ENCODE measurements at places on chromosomes 12 and 14.
A peak's percentile ranks its signal among the peaks of the same experiment; 100 is the strongest.

- no peak for DNase-seq
Observed at GRCh38 chr12:101781834-101782233, 42.6 kb upstream of the SYCP3 start.

GRCh38 chr12:49784756-49785409 lies 43.3 kb downstream of the NCKAP5L start:
- DNase-seq = no peak

- no peak for DNase-seq
Observed at GRCh38 chr12:108065069-108065468, 64.0 kb upstream of the WSCD2 start.

GRCh38 chr12:103401421-103401820 lies 94.3 kb downstream of the C12orf42 start:
- DNase-seq = peak; percentile 4

- DNase-seq = no peak
Observed at GRCh38 chr14:98249057-98249456, 1022.9 kb downstream of the BCL11B start.
